ENCODE measurements at places on chromosomes 7 and 10. TPM values are rescaled to one million over a fixed set of nuclear protein-coding genes. Genes with fewer than 3 reads are reported as not detected.

DNA sequence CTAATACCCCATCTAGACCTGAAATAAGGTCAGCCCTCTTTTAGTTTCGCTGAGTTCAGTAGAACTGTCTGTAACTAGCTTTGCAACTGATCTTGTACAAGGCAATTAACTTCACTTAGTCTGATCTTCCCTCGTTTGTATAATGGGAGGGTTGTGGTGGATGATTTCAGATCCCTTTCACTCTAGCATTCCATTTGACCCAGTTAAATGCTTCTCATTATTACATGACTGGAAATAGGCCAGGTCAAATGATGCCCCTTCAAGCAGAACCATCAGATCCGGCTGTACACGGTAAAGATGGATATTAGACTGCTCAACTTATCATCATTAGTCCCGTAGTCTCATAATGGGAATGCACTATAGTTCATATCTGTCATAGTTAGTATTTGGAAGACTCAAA is 1009.0 kb downstream of the LRMDA start:
- no peak for DNase-seq

GRCh38 chr10:35502692-35503091 is 102.4 kb upstream of the GJD4 start:
- no peak for DNase-seq

- no peak for DNase-seq
Measured at GRCh38 chr7:18648849-18649758, 153.6 kb downstream of the HDAC9 start.

DNA sequence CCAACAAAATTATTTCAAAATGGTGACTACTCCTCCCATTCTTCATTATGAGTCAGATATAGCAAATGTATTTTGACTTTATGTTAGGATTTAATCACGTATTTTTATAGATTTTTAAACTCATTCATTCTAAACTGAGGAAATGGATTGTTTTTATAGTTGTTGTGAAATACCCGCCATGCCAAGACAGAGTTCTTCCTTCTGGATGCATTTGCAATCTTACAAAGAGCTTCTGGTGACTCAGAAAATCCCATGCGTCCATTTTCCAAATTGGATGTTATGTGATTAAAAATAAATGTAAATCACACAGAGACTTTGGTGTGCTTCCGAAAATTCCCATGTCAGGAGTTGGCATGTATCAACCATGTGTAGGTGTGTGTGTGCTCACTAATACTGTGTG is 179.3 kb downstream of the TRIL start:
- DNase-seq = no peak

DNA sequence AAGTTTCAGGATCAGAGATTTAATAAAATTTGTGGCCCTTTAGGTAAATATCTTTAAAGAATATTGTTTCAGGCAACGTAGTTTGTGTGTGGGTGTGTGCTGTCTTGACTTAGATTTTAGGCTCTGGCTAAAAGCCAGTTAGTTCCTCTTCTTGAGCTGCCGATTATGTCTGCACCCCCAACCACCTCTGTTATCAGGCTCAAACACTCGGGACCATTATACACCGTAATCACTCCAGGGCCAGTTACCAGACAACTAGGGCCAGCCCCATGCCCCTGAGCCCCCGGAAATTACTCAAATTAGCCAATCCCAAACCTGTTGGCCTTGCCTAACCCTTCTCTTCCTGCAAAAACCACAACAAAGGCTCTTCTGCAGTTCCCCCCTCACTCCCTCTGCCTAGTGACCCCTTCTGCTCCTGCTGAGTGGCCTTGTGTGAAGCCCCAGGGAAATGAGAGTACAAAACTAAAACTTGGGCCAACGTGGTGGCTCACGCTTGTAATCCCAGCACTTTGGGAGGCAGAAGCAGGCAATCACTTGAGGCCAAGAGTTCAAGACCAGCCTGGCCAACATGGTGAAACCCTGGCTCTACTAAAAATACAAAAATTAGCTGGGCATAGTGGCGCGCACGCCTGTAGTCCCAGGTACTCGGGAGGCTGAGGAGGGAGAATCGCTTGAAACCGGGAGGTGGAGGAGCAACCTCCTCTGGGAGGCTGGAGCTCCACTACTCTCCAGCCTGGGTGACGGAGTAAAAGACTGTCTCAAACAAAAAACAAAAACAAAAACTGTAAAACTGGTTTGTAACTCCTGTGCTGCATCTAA is 9.2 kb upstream of the HNRNPF start:
- no peak for DNase-seq

DNA sequence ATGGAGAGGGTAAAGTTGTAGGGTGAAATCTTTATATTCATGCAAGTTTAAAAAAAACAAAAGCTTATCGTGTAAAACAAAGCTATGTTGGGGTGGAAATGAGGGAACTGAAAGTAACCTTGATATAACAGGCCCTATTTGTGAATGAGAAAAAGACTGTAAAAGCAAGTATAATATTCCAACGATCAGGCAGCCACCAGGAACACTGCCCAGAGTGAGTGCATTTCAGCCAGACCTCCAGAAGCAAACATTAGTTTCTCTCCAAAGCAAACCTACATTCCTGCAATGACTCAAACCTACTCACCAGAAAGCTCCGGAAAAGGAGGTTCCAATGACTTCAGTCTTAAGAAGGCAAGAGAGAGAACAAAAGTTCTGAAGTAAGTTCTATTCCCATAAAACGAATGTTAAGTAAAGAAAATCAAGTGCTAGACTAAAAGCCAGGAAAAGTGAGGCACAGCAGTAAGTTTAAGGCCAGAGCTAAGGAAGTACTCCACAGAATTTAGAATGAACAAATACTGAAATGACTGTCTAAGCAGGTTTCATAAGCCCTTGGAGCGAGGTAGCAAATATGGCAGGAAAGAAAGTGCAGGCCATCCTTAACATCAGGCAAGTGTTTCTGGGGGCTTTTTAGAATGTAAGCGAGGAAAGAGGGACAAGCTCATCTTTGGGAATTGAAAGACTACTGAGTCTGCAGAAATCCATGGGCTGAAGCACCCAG is 493.1 kb downstream of the XPNPEP1 start:
- no peak for DNase-seq

DNA sequence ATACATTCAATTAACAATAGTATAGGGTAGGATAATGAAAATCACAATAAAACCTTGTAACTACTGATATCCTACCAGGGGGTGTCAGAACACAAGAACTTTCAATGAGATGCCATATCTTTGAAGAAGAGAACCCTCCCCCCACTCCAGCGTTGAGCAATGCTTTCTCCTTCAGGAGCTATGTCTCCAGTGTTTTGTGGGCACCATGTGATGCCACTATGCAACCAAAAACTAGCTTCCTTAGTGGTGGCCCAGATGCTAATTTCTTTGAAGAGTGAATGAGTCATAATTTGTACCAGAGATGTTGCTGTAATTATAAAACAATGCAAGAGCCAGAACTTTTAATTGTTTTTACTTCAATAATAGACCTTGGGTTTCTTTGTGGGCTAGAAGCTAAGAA is 76.0 kb upstream of the ADO start:
- no peak for DNase-seq

GRCh38 chr10:14309593-14309992 is 21.1 kb downstream of the FRMD4A start:
- no peak for DNase-seq

DNA sequence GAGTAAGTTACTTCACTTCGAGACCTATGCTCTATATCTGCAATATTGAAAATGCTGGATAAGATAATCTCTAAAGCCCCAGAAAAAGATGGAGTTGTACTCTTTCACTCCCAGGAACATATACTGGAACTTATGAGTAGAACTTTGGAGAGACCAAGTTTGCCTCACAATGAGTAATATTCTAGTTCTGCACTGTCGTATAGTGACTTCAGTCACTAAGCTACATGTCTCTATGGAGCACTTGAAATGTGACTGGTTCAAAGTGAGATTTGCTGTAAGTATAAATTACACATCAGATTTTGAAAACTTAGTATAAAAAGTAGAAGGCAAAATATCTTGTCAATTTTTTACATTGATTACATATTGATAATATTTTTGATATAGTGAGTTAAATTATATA is 116.4 kb downstream of the PTEN start:
- DNase-seq = no peak

DNA sequence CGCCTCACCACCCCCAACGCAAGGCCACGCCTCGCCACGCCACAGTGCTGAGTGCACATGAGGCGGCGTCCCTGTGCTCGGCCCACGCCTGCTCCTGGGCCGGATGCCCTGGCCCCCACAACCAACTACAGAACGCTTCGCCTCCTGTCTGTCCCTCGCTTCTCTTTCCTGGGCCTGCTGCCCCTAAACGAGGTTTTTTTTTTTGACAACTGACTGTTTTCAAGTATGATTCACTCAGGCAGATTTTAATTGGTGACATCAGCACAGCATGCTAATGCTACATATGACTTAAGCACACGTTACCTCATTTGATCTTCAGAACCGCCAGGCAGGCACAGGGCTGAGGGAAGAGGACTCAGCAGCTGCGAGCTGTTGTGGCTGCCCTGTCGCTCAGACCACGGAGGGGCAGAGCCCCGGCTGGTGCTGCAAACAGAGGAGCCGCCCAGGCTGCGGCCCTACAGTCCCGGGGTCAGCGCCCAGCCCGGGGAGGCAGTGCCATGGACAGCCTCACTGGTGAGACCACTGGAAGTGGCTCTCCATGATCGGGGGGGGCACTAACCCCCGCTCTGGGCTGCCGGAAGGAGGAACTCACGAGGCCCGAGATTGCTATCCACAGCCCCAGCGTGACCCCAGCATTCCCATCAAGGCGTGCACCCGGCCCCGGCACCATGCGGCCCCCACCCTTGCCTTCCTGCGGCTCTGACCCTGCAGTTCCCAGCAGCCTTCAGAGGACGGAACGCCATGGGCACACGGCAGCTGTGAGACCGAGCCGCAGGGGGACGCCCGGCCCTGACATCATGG is 212.8 kb downstream of the MAD1L1 start:
- DNase-seq = no peak

- DNase-seq = no peak
Measured at GRCh38 chr10:54900584-54900983, 99.6 kb upstream of the PCDH15 start.

The ARHGAP22 gene
- total RNA-seq = 6.0 TPM

The POU6F2 gene
- 5.0 TPM for total RNA-seq

The NPFFR1 gene
- 0.05 TPM for total RNA-seq

The STK32C gene
- total RNA-seq = 4.8 TPM

The SPDYE9 gene
- total RNA-seq = not detected

All from urinary bladder (tissue), 4 donors.